ENCODE measurements at places on chromosomes 13 and 19. TPM values are rescaled to one million over a fixed set of nuclear protein-coding genes. Genes with fewer than 3 reads are reported as not detected.

DNA sequence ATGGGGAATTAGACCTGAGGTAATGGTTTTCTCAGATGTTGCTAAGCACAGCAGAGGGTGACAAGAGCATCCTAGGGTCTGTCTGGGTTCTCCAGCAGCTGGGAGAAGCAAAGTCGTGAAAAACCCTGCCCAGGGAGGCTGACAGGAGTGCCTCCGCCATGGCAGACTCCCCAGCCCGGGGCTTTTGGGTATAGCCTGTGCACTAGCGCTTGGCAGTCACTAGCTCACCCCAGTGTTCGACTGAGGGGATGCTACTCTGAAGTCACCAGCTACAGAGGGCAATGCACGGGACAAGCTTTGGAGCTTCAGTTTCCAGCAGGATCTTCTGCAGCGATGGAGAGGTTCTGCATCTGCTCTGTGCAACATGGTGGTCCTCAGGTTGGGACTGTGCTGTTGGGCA is 87.5 kb downstream of the ING1 start:
- H3K27ac ChIP-seq = no peak overlapping the region
- no peak for DNase-seq
- H3K27me3 ChIP-seq = peaks cover 60% of the 10 kb centered on the region
- H3K36me3 ChIP-seq = no peaks in the 10 kb centered on the region

GRCh38 chr13:113086991-113087922 is 18.3 kb upstream of the F7 start:
- H3K36me3 ChIP-seq = no peaks in the 10 kb centered on the region
- no peaks in the 10 kb centered on the region for H3K27me3 ChIP-seq
- no peak overlapping the region for H3K4me3 ChIP-seq
- DNase-seq = no peak
- no peak overlapping the region for H3K27ac ChIP-seq

GRCh38 chr19:35151273-35152065 is 3.1 kb upstream of the FXYD5 start:
- peaks cover 28% of the 10 kb centered on the region for H3K4me1 ChIP-seq
- H3K27me3 ChIP-seq = peaks cover 4% of the 10 kb centered on the region
- no peak for DNase-seq
- H3K36me3 ChIP-seq = peaks cover 24% of the 10 kb centered on the region
- H3K4me3 ChIP-seq = no peak overlapping the region

The MUC16 gene
- under 0.01 TPM for total RNA-seq

DNA sequence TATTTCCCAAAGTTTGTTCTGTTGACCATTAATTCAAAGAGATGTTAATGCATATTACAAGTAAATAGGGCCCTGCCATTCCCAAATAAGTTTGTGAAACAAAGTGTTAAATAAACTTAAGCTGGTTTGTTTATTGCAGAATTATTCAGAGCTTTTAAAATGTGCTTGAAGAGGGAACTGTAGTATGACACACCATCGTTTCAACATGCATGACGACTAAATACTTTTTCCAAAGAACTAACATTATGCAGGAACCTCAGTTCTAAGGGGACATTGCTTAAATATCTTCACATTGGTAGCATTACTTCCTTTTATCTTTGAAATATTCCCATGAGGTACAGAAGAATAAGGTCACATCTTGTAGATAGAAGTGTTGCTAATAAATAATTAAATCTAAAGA is 14.6 kb downstream of the LHFPL6 start:
- H3K27ac ChIP-seq = no peak overlapping the region
- H3K27me3 ChIP-seq = peaks cover 1% of the 10 kb centered on the region
- no peak overlapping the region for H3K4me3 ChIP-seq

GRCh38 chr13:111845621-111846351 is 221.2 kb upstream of the SOX1 start:
- no peaks in the 10 kb centered on the region for H3K27me3 ChIP-seq
- no peaks in the 10 kb centered on the region for H3K36me3 ChIP-seq
- H3K4me1 ChIP-seq = no peaks in the 10 kb centered on the region
- H3K27ac ChIP-seq = no peak overlapping the region

The LILRA2 gene
- not detected for total RNA-seq

DNA sequence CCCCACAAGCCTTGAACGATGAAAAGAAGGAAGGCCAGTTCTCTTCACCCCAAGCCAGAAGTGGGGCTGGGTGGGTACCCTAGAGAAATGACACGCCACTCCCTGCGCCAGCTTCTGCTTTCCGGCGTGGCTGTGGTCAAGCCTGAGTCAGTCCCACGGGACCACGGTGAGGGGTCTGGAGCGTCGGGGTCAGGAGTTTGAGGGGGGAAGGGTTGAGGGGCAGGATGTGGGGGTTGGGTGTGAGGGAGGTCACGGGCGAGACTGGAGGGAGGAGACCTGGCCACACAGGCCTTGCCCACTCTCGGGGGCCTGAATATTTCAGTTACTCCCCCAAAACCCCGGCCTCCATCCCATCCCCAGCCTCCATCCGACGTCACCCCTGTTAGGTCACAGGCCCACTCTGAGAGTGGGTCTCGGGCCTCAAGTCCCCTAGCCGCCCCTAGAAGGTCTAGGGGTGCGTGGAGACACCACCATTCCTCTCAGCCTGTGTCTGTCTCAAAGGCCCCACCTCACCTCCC is 500 bp upstream of the IFI30 start:
- H3K36me3 ChIP-seq = peaks cover 17% of the 10 kb centered on the region

- H3K4me3 ChIP-seq = no peak overlapping the region
- H3K27me3 ChIP-seq = no peaks in the 10 kb centered on the region
- no peaks in the 10 kb centered on the region for H3K4me1 ChIP-seq
- DNase-seq = no peak
Observed at GRCh38 chr13:84844473-84844872, 954.7 kb downstream of the SLITRK6 start.

- no peak overlapping the region for H3K27ac ChIP-seq
- DNase-seq = no peak
- no peaks in the 10 kb centered on the region for H3K36me3 ChIP-seq
- H3K4me1 ChIP-seq = no peaks in the 10 kb centered on the region
- H3K27me3 ChIP-seq = peaks cover 2% of the 10 kb centered on the region
Observed at GRCh38 chr13:75021151-75021550, 460.8 kb downstream of the TBC1D4 start.

DNA sequence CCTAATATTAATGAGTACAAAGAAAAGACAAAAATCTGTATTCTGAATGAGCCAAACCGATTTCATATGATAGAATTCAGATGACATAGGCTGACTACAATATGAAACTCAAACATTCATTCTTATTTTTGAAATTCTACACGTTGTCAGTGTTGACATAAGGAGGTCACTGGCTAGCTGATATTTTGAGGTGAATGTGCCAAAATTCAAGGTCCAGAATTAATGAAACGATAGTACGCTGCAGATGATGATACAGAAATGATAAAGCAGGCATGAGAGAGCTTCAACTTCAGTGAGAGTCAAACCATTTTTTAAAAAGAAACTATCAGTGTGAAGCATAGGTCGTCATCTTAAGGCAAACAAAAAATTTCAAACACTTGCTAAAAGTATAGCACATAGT is 88.2 kb downstream of the FREM2 start:
- no peak overlapping the region for H3K27ac ChIP-seq
- no peaks in the 10 kb centered on the region for H3K36me3 ChIP-seq
- no peak for DNase-seq
- H3K4me1 ChIP-seq = no peaks in the 10 kb centered on the region
- H3K27me3 ChIP-seq = no peaks in the 10 kb centered on the region

Data from activated CD4-positive, alpha-beta memory T cell treated with anti-CD3 and anti-CD28 coated beads, Interleukin-2, amount 10 ng/mL, durations not matched to agents 7 days and 5 days (primary cell).